CD4-positive, alpha-beta T cell treated with Interleukin-17A for 4 hours (primary cell): ENCODE measurements at places on chromosomes 3 and 15.

GRCh38 chr3:13495921-13496723, 16.0 kb downstream of the HDAC11 start:
- peak; percentile 72 for DNase-seq

- no peak for DNase-seq
Observed at GRCh38 chr3:49388289-49388820, 23.4 kb downstream of the RHOA start.

- DNase-seq = no peak
Observed at GRCh38 chr3:57048052-57048671, 12.3 kb upstream of the SPATA12 start.

GRCh38 chr15:36185438-36185837, 394.0 kb upstream of the CDIN1 start:
- no peak for DNase-seq

- DNase-seq = no peak
Observed at GRCh38 chr15:95843241-95843910, 487.1 kb upstream of the NR2F2 start.

- DNase-seq = no peak
Observed at GRCh38 chr3:17749705-17750293, 7.4 kb upstream of the TBC1D5 start.

- DNase-seq = no peak
Observed at GRCh38 chr3:52398670-52399081, 46.2 kb downstream of the SEMA3G start.

DNA sequence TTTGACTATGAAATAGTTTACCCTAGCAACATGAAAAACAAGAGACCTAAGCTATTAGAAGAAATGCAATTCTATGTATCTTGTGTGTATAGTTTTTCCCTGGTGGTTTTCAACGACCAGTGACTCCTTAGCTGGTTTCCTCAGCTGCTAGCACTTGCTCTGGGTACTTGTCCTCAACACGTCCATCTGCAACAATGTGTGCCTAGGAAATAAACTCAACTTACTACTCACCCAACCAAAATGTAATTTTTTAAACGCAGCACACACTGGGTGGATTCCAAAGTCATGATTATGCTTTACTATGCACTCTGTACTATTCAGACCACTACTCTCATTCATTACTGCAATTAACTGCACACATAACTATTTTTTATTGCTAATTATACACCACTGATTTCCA, 31.0 kb downstream of the CPA3 start:
- DNase-seq = no peak

DNA sequence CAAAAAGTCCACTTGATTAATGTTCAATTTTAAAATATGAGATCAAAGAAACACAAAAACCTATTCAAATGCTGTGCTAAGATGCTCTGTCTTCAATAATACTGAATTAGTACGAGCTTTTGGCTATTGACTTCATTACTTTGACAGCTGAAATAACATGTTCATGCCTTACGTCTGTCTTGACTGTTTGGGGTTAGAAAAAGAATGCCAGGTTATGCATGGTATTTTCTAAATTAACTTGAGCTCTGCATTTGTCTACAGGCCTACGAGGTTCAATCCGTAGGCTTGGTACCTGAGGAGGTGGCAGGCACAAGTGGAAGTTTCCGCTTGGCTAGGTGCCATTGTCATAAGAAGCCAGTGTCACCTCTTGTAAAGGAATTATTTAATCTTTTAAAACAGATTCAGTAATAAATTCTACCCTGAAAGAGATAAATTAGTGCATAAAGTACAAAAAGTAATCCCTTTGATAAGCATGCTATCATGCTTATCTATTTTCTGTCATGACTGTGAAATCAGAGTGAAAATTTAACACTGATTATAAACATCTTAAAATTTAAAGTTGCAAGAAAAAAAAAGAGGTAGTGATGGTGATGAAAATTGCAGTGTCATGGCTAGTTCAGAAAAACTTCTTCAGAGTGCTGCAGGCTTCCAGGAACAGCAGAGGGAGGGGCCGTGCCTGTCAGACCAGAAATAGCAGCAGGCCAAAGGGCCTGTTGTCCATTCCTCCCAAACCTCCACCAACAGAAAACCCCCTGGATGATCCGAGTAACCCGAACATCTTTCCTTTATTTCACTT, 115.7 kb downstream of the ARRDC4 start:
- DNase-seq = no peak

- no peak for DNase-seq
Observed at GRCh38 chr3:14253022-14253706, 74.5 kb downstream of the LSM3 start.

DNA sequence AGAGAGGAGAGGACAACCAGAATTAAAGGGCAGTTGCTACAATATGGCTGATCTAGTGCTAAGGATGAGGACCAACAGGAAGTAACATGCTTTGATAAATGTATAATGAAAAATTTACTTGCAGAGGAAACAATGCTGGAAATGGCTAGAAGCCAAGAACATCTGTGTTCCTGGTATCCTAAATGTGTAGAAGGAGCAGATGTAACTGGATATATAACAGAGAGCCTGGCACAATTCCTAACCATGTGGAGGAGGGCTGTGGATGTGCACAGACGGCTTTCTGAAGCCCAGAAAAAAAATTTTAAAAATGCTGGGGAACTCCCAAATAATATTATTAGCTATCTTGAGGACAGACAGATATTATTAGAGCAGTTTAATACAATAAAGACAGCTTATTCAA, 159.4 kb upstream of the GBE1 start:
- no peak for DNase-seq

DNA sequence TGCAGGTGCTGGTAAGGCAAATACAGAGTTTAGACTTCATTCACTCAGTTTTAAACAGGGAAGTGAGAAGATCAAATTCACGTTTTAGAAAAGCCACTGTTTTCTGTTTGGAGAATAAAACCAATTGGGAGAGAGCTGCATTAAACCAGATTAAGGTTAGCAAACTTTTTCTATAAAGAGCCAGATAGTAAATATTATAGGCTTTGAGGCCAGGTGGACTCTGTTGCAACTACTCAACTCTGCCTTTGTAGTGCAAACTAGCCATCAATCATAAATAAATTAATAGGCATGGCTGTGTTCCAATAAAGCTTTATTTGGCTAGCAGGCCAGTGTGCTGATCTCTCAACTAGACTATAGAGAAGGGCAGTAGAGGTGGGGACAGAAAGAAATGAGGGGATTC, 33.5 kb downstream of the SUCLG2 start:
- DNase-seq = no peak

GRCh38 chr3:43373560-43373928, 87.2 kb downstream of the SNRK start:
- DNase-seq = no peak

- no peak for DNase-seq
Observed at GRCh38 chr15:25770031-25770430, 93.1 kb downstream of the ATP10A start.

DNA sequence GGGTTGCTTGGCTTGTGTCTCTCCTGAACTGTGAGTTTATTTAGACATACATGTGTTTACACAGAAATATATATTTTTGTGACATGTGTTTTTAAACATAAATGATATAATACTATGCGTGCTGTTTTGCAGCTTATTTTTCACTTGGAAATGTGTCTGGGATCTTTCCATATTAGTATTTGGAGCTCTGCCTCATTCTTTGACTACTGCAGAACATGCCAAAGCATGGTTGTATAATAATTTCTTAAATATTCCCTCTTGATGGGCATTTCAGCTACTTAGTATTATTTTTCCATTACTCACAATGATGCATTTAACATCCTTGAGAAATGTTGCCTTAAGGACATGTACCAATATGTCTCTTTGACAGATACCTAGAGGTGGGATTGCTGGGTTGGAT, 19.5 kb downstream of the ANAPC13 start:
- no peak for DNase-seq
